GM04504 (cell line): ENCODE measurements at places on chromosomes 5 and 9.
A peak's percentile ranks its signal among the peaks of the same experiment; 100 is the strongest.

DNA sequence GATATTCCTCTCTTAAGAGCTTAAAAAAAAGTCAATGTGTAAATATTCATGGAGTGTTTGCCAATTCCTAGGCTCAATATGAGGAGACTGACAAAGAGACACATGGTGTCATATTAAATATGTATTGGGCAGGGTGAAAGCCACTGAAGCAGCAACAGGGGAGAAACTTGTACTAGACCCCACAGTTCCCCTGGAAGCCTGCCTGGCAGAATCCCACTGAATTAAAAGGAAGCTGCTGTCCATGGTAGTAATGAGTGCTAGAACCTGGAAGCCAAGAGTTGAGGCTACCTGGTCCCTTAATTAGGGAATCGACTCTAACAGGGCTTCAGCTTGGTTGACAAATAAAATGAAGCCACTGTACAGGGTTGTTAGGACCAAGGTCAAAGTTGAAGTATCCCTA lies 129.4 kb upstream of the GPR151 start:
- DNase-seq: no peak

GRCh38 chr5:59107692-59108091 lies 524.8 kb downstream of the RAB3C start:
- no peak for DNase-seq

DNA sequence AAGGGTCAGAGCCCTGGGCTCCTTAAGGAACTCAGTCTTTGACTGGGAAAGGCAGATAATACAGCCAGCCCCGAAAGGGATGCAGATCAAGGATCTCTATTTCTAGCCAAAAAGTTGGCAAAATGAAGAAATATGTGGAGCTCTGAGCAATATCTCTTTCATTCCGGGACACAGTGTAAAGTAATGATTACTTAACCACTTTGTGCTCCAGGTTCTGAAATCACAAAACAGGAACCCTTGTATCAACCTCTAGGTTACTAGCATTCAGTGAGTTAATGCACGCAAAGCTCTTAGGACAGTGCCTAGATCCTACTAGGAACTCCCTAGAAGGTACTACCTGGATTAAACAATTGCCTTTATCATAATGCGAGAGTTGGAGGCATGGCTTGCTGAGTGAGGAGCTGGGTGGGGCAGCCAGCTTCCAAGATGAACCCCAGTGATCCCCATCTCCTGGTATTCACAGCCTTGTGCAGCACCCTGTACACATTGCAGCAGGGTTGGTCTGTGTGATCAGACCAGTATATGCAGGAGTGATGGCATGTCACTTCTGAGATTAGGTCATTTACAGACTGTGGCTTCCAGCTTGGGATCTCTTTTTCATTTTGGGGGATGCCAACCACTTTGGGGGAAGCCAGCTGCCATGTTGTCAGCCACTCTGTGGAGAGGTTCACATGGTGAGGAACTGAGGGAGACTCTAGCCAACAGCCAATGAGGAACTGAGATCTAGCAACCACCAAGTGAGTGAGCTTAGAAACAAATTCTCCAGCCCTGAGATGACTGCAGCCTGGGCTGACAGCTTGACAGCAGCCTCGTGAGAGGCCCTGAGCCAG lies 103.1 kb upstream of the SLC44A1 start:
- DNase-seq: no peak

- DNase-seq: peak; percentile 5
Measured at GRCh38 chr5:84242286-84242685, 142.4 kb downstream of the EDIL3 start.

DNA sequence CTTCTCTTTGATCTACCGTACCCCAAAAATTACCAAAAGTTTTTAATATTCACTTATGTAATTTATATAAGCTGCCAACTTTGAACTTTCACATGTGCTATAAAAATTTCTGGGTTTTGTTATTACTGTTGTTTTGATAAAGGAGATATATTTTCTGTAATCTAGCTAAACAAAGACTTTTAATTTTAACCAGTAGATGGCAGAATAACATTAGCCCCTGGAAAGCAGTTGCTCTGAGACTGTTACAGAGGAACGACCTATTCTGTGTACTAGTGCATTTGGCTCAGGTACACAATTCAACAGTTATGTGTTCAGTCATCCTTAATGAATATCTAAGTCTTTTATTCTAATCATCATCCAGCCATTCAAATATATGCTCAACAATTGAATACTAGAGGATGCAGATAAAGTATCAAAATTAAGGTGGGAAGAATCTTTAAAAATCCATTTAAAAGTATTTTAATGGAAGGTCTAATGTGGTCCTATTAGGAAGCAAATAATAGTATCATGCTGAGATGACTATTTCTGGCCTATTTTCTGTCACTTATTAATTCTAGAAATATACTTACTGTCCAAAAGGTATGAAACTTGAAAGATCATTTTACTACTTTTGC lies 8.6 kb downstream of the KLHL9 start:
- peak; percentile 16 for DNase-seq

GRCh38 chr5:142823126-142823525 lies 52.9 kb downstream of the ARHGAP26 start:
- DNase-seq: no peak
